Epithelial cell of alveolus of lung (primary cell): ENCODE measurements at places on chromosomes 12 and 14. TPM values are rescaled to one million over a fixed set of nuclear protein-coding genes. Genes with fewer than 3 reads are reported as not detected.

Gene KRT86
- not detected in 2 replicates for total RNA-seq

Gene PLEKHG7
- total RNA-seq: 0.13 TPM in 1 of 2 replicates, not detected in the other

Gene KLHL33
- total RNA-seq: 0.13 TPM in 1 of 2 replicates, not detected in the other

Gene RNASE1
- total RNA-seq: 1.7 and 4.1 TPM in 2 replicates

Gene TPPP2
- not detected in 2 replicates for total RNA-seq
